Brain pericyte (primary cell): ENCODE measurements at places on chromosomes 5 and 9.

- DNase-seq, result no peak
These were observed 7.9 kb upstream of the ADAMTSL1 start for GRCh38 chr9:18466101-18466500.

- DNase-seq, result no peak
These were observed 53.1 kb upstream of the ERBIN start for GRCh38 chr5:65873181-65873750.

DNA sequence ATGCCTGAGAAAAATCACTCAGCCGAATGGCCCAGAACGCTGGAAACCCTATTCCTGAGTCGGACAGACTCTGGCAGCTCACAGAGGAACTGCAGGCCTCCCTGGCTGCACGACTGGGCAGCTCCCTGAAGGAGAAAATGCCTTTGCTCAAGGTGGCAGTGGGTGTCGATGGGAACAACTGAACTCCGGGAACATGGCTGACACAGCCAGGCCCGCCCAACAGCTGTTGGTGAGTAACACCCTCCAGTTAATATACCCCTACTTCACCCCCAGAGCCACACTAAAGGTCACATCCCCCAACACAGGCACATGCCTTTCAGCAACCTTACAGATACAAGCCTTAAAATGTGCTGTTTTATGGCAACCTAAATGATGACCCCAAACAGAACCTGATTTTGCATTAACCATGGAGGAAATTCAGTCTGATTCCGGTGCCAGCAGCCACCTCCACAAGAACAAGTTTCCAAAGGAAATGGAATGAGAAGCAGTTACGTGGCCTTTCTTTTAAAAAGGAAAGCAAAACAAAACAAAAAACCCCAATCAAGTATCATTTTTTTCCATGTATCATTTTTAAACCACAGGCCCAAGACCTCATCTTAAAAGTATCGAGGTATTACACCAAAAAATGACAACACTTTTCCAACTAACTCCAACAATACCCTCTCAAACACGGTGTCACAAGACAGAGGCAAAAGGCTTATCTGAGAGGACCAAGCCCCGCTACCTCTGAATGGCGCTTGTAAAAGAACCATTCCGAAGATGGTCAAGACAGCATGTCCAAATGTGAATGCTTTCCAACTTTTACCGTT is 3.1 kb downstream of the KLF9 start:
- DNase-seq, result no peak

DNA sequence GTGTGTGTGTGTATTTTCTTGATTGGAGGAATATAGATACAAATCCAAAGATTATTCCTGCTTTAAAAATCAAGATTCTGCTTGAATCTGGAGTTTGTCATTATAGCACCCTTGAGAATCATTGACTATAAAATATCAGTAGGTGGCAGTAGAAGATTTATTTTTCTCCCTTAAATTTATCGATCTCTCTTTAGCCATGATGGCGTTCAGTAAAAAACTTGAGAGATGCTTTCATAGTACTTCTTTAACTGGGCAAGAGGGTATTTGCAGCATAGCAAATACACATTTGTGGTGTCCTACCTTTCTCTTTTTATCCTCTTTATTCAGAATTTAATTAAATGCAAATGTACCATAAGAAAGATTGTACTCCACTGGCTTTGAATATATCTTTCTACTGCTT is 307.7 kb downstream of the ADGRV1 start:
- no peak for DNase-seq

- DNase-seq, result no peak
These were observed 33.5 kb downstream of the TMEM245 start for GRCh38 chr9:109086221-109086620.

DNA sequence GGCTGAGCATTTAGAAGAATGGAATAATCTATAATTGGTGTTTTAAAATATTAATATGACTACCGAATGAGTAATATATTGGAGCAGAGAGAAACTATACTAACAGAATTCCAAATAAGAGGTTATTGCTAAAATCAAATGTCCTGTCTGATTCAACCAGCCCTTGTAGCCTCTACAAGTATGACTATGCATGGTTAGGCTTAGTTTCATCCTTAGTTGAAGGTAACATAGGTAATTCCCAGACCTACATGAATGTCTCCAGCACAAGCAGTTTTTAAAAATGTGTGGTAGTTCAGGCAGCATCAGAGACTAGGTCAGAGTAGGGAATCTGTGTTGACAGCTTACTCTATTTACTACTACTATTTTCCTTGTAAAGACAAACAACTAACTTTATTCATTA is 51.7 kb upstream of the SLC27A6 start:
- no peak for DNase-seq

DNA sequence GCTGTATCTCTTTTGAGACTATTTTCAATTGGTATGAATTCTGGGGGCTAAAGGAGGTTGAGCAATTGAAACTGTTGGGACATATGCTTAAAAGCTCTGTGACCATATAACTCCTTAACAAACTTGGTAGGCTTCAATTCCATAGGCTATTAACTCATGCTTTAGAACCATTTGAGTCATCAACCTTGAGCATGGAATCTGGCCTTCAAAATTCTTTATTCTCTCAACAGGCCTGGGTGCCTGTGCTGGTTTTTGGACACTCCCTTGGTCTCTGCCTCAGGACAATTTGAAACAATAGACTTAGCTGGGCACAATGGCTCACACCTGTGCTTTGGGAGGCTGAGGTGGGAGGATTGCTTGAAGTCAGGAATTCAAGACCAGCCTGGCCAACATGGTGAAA is 61.4 kb upstream of the EPB41L4A start:
- DNase-seq, result no peak

DNA sequence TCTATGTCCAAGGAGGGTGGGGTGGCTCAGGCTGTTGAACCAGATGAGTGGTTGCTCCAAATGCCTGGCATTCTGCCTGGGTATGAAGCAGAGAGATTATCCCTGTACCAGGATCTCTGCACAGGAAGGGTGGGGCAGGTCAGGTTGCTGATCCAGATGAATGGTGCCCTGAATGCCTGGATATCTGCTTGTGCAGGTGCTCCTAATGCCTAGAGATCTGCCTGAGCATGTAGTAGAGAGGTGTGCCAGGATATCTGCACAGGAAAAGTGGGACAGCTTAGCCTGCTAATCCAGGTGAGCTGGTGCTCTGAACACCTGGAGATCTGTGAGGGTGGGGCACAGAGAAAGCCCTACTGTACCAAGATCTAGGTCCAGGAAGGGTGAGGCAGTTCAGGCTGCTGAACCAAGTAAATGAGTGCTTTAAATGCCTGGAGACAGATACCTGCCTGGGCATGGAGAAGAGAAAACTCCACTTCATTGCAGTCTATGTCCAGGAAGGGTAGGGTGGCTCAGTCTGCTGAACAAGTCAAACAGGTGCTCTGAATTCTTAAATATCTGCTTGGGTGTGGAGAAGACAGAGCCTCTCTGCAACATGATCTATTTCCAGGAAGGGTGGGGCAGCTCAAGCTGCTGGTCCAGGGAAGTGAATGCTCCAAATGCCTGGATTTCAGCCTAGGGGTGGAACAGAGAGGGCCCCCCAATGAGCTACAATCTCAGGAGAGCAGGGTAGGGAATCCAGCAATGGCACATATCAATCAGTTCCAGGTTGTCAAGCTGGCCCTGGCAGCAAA is 189.4 kb upstream of the DMRTA1 start:
- no peak for DNase-seq

DNA sequence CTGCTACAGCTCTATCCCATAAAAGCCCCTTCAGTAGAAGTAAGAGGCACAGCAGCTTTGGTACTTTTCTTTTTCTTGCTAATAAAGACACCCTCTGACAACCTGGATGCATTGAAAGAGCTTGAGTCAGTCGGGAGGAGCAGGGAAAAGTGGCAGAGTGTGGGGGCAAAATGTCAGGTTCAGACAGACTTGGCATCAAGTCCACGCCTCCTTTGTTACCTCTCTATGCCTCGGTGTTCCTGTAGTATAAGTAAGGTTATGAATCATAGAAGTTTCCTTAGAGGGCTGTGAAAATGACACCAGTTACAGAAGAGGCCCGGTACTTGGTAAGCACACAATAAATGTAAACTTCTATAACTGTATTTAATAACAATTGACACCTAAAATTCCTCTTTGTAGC is 133.9 kb downstream of the ESM1 start:
- DNase-seq, result no peak

DNA sequence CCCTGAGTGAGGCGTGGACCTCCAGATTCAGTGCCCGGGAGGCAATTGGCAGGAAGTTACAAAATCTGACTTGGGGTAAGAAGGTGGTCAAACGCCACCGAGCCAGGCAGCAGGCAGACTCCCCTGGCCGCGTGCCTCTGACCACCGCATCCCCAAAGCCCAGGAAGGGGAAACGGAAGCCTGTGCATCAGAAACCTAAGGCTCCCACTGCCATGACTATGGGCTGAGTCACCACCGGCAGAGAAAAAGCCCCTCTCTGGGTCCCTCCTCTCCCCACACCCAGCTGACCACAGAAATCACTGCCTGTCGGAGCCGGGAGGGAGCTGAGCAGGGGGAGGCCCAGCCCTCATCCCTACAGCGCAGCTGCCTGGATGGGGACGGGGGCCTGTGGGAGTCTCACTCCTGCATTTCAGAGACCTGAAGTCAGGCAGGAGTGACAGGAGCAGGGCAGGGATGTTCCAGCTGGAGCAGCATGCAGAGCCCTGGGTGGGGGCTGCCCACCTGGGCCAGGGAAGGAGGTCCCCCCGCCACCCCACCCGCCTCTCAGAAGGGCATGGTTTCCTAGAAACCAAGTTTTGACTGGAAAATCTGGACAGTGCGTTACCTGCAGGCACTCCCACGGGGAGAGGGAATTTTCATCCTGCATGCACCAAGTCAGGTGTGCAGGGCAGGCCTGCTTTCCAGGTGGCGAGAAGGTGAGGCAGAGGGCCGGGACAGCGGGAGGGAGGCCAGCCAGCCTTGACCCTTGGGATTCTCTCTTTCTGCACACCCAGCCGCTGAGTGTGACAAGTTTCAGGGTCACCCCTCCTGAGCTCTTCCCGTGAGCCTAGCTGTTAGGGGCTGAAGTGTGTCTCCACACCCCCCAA is 68.2 kb downstream of the LRSAM1 start:
- peak; percentile 80 for DNase-seq

DNA sequence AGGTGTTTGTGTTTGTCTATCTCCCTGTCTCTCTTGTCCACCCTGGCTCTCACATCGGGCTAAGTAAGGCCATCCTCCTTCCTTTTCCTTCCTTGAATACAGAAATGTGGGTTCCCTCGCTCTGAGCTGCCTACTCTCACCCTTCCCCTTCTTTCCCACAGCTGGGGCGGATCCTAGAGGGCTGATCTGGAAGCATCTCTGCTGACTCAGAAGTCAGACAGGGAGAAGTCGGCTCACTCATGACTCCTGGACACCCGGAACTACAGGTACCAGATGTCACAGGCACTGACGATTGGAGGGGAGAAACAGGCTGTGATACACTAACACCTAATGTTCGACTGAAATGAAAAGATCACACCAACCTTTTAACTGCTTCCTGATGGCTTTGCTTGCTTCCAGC is 41.3 kb downstream of the PTPN3 start:
- no peak for DNase-seq

GRCh38 chr9:117739624-117740347 is 35.6 kb downstream of the TLR4 start:
- DNase-seq, result no peak

DNA sequence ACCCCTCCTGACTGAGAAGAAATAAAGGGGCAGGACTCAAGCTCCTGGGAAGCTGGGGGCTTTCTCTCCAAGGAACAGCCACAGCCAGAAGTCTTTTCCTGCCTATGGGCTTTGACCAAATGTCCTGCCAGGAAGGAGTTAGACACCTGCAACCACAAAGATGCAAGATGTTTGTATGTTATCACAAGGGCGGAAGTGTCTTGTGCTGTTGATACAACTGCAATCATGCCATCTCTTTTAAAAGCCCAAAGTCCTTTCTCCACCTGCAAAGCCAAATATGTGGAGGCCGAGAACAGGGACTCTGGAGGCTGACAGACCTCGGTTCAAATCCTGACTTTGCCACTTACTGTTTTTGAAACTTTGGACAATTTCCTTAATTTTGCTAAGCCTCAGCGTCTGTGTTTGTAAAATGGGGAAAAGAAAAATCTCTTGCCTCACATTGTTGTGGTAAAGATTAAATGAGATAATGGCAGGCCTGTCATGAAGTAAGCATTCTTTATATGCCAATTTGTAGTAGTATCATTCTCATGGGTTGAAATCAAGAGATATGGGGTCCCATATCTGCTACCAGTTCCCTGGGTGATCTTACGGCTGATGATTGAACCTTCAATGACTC is 17.0 kb downstream of the HRH2 start:
- DNase-seq, result no peak

GRCh38 chr5:34652914-34653313 is 3.2 kb upstream of the RAI14 start:
- no peak for DNase-seq

GRCh38 chr5:150393096-150393645 is 19.5 kb downstream of the CD74 start:
- no peak for DNase-seq

DNA sequence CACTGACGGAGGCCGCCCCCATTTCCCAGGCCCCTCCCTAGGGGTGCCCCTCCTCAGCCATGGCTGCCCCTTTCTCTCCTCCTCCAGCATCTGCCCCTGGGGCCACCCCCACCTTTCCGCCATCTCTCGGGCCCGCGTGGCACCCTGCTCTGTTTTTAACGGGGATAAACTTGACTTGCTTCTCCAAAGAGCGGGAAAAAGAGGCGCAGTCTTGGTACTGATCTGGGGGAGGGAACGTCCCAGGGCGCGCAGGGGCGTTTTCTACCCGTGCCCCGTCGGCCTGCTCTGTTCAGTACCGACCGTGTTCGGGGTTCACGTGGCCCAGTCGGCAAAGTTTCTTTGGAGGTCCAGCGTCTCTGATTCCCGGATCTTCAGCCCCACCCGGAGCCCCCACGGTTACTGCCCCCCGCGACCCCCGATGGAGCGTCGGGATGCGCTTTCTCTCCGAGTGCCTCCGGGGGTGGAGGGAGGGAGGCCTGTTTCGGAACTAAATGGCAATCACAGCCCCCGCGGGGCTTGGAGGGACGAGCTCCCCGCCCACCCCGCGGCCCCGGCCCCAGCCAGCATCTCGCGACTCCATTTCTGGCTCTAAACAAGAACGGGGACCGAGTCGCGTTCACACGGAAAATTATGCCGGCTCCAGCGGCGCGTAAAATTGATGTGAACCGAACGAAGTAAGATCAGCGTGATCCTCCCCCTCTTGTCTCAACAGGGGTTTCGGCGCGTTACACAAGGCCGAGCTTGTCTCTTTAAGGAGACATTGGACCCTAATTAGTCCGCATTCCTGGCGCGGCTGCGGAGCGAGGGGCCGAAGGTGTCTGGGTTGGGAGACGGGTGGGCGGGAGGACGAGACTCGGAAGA is 1.1 kb upstream of the TLE4 start:
- DNase-seq, result no peak

- DNase-seq, result no peak
These were observed 58.3 kb downstream of the TRIO start for GRCh38 chr5:14201325-14202045.
